ENCODE measurements at places on chromosomes 1 and 21.

DNA sequence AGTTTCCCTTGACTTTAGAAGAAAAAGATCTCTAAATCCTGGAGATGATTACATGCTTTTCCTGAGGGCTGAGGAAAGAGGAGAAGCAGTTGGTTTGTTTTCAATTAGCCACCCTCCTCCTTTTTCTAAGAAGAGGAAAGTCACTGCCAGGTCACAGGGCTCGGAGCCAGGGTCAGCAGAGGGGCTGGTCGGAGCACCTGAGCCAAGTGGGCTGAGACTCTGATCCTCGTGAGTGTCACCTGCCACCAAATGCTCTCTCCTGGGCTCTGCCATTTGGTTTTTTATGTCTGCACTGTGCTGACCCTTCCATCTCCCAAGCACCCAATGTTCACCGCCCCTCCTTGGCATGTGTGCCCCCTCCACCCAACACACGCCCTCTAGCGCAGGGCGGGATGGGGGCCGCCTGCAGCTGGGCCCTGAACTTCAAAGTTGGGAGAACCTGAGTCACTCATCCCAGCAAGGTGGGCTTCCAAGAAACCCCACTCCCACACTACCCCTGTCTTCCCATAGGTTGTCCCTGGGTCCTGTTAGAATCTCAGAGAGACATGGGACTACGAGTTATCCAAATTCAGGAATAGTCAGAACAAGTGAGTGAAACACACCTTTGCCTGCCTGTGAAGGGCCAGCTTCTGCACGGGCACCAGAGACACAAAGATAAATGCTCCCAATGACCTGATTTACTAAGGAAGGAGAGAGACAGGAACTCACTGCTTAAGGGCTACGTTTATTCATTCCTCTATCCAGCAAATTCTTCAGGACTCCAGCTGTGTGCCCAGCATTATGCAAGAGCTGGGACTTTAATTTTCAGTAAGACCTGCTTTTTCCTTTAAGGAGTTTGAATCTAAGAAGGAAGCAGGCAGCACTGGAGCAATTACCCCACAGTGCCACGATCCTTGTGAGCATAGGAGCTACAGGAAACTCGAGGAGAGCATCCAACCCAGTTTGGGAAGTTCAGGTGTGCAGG, 127.5 kb downstream of the RHOU start:
- DNase-seq = no peak

DNA sequence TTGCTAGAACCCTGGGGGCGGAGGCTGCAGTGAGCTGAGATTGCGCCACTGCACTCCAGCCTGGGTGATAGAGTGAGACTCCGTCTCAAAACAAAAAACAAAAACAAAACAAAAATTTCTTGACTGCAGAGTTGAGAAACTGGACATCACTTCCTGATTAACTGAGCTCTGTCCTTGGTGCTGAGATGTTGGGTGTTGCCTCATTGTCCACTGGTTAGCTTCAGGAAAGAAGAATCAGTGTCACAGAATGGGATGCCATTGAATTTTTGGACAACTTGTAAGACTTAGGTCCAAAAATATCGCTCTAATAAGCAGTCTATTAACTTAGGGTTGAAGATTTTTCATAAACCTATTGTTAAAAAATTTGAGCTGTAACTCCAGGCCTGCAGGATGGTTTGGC, 23.8 kb upstream of the KCNA10 start:
- no peak for DNase-seq

GRCh38 chr1:166789286-166789685, 50.0 kb upstream of the POGK start:
- no peak for DNase-seq

- DNase-seq = no peak
Observed at GRCh38 chr21:41234569-41234968, 66.6 kb downstream of the BACE2 start.

DNA sequence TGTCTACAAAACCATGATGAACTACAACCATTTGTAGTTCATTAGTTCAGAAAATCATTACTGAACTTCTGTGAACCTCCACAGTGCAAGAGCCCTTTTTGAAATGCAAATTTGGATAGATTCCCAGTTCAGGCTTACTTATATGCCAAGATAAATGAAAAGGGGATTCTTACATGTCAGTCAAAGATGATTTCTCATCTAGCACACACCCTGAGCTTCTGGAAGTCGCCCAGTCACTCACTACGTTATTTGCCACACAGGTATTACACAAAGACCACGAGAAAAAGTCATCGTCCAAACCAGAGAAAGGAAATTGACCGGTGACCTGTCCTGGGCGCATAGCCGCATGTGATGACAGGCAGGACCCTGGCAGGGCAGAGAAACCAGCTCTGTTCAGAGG, 41.8 kb downstream of the ETS2 start:
- no peak for DNase-seq

DNA sequence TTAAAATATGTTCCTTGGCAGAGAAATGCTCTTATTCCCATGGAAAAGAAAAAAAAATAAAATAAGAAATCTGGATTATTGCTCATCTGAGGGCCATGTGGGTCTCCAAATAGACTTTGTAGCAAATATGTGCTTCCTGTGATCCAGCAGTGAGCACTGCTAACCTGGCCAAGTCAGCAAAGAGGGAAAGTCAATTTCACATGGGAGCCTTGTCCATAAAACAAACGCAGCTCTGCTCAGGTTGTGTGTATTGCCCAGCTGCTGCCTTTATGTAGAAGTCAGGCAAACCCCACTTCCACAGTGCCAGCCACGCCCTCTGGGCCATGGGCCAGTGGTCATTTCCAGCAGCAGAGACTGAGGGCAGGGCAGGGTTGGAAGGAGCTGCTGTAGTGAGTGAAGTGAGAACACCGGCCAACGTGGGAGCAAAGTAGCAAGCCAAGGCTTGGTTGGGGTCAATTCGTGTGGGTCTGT, 174.3 kb downstream of the LYPLAL1 start:
- DNase-seq = no peak

DNA sequence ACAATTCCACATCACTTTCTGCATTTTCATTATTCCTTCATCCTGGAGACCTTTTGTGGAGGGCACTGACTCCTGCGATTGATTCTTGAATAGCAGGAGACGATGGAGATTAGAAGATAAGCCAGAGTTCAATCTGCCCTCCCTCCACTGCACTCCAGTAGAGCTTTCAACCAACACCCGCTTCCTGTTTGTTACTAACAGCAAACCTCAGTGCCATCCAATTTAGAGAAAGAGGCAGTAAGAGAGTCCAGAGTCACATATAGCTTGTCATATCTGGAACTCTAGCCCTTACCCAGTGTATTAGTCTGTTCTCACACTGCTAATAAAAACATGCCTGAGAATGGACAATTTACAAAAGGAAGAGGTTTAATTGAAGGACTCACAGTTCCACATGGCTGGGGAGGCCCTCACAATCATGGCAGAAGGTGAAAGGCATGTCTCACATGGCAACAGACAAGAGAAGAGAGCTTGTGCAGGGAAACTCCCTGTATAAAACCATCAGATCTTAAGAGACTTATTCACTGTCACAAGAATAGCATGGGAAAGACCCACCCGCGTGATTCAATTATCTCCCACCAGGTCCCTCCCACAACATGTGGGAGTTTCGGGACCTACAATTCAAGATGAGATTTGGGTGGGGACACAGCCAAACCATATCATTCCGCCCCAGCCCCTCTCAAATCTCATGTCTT, 55.9 kb downstream of the PCBP3 start:
- no peak for DNase-seq

DNA sequence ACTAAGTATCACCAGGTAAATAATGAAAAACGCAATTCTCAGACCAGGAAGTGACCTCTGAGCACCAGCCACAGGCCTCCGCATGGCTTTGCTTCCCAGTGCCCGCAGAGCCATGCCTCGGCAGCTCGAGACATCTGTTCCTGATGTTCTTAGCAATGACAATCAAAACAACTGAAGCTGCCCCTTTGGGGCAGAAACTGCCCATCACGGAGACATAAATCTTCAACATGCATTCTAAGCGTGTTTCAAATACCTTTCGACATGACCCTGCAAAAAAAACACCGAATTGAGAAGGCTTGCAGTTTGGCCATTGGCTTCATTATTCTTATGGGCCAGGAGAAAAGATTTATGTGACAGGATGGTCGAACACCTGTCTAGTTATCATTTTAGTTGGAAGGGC, 5.8 kb upstream of the RAP1GAP start:
- no peak for DNase-seq

DNA sequence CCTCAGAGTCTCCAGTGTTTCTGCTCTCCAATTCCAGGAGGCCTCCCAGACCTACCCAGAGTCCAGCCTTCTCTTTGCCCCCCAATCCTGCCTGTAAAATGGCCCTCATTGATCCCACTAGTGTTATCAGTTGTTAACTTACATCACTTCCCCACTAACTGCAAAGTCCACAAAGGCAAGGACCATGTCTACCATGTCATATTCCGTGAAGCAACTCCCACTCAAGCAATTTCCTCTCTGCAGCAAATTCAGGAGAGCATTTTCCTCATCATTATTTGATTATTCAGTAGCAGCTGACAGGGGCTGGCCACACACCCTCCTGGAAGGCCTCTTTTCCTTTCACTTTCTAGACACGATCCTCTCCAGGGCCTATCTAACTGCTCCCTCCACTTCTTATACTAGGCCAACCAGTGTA, 153.5 kb downstream of the RERE start:
- peak; percentile 28 for DNase-seq

- no peak for DNase-seq
Observed at GRCh38 chr1:111733992-111734341, 5.2 kb downstream of the INKA2 start.

- DNase-seq = no peak
Observed at GRCh38 chr1:181763736-181764135, 280.4 kb downstream of the CACNA1E start.

- DNase-seq = no peak
Observed at GRCh38 chr1:7108251-7108650, 323.0 kb downstream of the CAMTA1 start.

DNA sequence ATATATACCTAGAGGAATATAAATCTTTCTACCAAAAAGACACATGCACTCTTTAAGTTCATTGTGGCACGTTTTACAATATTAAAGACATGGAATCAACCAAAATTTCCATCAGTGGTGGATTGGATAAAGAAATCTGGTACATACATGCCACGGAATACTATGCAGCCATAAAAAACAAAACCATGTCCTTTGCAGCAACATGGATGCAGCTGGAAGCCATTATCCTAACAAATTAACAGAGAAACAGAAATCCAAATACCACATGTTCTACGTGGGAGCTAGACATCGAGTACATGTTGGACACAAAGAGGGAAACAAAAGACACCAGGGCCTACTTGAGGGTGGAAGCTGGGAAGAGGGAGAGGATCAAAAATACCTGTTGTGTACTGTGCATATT, 33.0 kb upstream of the B3GALT2 start:
- DNase-seq = no peak

DNA sequence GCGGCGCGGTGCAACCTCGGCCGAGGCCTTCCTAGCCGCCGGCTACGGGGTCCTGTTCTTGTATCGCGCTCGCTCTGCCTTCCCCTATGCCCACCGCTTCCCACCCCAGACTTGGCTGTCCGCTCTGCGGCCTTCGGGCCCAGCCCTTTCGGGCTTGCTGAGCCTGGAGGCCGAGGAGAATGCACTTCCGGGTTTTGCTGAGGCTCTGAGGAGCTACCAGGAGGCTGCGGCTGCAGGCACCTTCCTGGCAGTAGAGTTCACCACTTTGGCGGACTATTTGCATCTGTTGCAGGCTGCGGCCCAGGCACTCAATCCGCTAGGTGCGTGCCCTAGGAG, 379 bp downstream of the PPCS start:
- DNase-seq = peak; percentile 71

DNA sequence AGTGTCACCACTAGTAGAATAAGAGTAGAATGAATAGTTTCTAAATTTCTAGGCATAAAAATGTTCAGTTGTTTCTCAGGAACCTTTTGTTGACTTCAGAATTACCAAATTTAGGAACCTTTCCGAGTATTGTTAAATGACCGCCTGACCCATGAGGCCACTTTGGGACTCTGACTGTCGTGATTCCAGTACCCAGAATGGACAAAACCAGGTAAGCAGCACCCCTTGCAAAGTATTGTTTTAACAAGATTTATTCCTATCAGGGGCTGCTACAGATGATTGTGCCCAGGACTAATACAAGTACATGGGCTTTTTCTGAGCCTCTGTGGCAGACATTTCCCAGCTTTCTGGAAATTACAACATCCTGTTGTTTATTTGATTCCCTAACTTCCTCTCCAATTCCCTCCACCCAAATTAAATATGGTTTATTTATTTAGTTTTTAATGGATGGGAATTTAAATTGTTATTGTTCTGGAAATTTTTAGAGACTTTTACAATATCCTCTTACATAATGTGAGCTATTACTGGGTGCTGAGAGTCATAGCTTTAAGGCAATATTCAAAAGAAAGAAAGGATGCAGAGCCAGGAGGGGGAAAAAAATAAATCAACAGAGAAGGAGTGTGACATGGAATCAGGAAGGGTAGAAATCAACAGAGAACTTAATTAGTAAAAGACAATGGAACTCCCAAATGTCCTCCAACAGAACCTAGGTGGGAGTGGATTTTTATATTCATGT, 37.4 kb upstream of the NTPCR start:
- DNase-seq = no peak

GRCh38 chr1:88079036-88079435, 605.0 kb upstream of the PKN2 start:
- DNase-seq = no peak

DNA sequence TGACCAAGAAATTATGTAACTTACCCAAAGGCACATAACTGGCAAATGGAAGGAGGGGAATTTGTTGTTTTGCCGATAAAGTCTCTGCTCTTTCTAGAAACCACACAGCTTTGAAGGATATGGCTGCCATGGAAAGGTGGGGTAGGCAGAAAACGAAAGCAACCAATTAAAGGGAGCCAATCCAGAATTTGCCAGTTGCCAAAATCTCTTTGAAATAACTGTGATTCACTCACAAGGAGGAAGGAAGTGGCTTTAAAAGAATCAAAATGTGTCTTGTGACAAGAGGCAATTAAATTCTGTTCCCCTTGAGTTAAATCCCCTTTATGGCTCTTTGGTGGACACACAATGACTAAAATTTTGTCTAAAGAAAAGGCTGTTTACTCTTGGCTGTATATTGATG, 61.2 kb upstream of the CCDC190 start:
- DNase-seq = no peak

DNA sequence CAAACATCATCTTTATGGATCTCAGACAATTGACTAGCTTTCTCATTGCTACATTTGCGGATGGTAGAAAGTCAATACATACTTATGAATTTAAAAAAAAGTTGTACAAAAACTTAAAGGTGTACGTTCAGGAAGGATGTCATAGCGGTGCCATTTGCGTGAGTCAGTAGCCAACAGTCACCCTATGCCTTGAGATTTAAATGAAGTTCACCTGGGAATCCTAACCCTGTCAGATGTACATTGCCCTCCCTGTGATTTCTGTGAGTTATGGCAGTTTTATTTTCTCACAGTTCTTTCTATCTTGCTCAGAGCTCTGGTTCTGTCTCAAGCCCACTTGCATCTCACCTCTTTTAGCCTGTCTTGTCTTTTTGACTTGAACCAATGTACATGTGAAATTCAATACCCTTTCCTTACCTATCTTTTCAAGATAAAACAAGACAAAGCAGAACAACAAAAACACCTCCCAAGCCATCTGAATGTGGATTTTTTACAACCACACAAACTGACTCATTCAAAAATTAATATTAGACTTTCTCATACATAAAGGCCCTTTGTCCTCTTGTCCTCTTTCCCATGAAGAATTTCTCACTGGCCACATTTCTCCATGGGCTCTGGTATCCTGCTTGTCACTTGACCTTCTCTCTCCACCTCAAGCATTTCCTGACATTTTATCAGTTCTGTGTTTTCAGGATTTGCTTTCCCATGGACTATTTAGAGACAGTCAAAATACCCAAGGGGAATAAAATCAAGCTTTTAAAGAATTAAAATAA, 25.3 kb upstream of the ZNF697 start:
- DNase-seq = no peak

- DNase-seq = peak; percentile 65
Observed at GRCh38 chr1:32724678-32725614, 22.4 kb upstream of the SYNC start.
